ENCODE measurements at places on chromosomes 6 and 20.

DNA sequence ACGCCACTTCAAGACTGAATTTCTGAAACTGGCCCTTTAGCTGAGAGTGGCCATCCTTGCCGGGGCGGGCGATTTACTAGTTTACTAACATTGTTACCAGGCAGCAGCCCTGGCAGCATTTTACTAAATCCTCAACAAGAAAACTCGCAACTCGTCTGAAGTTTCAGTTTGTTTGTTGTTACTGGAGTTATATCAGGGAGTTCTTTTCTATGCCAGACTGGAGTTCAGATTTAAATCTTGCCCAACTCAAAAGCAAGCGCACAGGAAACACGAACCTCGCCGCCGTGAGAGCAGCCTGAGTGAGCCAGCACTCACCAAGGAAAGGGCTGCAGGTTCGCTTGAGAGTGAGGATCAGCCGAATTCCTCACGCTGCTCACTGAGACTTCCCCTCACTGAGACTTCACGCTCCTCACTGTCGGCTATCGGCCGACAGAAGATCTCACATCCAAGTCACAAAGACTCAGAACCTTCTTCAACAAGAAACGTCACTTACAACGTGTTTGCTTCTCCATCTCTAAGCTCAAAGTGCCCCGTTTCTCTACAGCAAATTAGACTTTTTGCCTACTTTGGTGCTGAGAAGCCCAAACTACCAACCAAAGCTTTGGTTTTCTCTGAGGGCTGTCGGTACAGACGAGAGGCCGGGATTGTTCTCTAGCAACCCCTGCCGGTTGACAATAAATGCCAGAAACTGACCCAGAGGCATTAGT lies 78.9 kb downstream of the OLIG3 start:
- no peak for DNase-seq

DNA sequence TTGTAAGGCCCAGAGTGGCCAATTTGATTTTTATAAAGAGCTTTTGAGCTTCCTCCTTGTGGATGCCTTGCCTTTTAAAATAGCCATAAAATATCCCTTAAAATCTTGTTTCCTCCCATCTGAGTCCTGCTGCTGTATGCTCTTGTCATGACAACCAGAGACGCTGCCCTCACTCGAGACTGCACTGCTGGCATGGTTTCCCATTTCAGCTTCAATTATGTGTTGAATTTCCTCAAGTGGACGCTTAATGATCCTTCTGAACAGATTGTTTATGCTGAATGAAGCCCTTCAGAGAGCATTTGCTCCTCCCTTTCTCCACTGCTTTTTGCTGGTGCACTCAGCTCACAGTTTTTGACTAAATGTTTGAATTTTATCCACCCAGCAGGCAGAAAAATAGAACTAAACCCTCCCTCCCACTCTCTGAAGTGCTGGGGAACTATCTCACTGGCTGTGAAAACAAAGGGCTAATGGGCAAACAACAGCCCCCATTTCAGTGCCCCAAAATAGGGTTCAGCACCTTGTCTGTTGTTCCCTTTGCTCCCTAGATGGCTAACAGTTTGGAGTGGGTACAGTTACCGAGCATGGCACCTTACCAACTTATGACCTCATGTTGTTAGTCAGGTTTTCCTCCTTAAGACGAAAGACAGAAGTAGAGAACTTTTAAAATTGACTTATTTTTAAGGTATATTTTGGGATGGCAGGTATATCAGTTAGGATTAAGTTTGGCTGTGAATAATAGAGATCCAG lies 45.5 kb upstream of the RNF8 start:
- DNase-seq: no peak

- DNase-seq: no peak
Observed at GRCh38 chr20:41426086-41426830, 59.6 kb upstream of the EMILIN3 start.

DNA sequence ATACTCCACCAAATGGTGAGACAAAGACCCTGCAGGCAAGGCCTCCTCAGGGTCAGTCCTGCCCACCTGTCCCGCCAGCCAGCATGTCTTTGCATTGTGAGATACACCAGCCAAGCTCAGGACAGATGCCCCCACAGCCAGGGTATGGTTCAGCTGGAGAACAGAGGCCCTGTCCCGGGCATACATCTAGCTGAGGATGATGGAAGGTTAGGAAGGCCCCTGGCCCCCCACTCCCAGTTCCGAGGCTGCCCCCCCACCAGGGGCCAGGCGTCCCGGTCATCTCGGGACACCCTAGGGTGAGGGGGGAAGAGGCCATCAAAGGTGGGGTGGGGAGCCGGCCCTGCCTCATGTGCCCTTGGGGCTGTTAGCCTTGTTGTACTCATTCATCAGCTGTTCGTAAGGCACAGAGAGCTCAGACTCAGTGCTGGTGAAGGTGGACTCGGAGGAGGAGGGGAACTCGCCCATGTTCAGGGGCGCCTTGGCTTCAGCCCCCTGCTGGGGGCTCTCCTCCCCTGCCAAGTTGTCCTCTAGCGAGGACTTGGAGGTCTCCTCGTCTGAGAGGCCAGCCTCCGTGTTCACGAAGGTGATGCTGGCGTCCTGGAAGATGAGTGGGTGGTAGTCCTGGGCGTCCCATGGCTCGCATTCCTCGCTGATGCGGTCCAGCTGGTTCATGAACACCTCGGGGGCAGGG lies 38.6 kb downstream of the KCNK5 start:
- DNase-seq: no peak

DNA sequence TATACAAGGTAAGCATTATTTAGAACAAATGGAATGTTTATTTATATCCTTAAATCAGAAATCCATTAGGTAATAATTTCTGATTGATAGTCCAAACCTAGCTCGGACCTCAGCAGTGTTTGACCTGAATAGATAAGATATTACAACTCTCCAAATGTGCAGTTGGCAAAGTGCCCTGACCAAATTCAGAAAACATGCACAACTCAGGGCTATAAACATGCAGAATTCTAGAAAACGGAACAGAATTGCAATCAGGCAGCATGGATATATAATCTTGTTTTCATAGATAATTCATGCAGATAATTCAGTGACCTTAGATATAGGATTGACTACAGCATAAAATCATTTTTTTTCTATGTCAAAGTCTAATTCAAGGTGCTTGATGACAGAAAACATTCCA lies 626.6 kb upstream of the CITED2 start:
- DNase-seq: no peak

- DNase-seq: no peak
Observed at GRCh38 chr20:61045876-61046585, 206.0 kb upstream of the CDH4 start.

GRCh38 chr6:47479140-47479508 lies 1.5 kb downstream of the CD2AP start:
- DNase-seq: no peak

GRCh38 chr6:134446218-134446848 lies 128.4 kb upstream of the SGK1 start:
- DNase-seq: no peak

DNA sequence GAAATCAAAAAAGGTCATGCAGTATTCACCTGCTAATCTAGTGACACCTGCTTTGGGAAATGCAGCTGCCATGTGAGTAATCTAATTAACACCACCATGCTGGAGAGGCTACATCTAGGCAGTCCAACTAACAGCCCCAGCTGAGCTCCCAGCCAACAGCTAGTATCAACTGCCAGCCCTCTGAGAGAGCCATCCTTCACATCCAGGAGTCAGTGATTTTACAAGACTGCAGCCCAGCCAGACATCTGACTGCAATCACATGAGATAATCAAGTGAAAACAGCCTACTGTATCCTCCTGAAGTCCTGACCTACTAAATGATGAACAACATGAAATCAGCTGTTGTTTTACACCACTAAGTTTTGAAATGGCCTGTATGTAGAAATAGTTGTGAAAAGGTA lies 298.4 kb downstream of the TRDN start:
- no peak for DNase-seq

DNA sequence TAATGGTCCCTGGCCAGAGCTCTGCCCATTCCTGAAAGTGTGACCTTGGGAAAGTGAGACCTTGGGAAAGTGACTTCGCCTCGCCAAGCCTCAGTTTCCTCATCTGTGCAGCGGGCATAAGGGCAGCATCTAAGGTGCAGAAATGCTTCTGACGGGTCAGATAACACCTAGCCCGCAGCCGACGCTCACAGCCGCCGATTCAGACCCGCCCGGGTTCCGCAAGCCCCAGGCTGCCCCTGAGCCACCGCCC lies 486 bp downstream of the FKBP1A start:
- no peak for DNase-seq

GRCh38 chr6:106163446-106163965 lies 77.4 kb downstream of the PRDM1 start:
- peak; percentile 24 for DNase-seq

All from T-helper 2 cell (primary cell).